Pons (tissue), 1 donor: ENCODE measurements at places on chromosomes 16 and 17.
A peak's percentile ranks its signal among the peaks of the same experiment; 100 is the strongest.

GRCh38 chr16:87435372-87436224 lies 43.5 kb downstream of the MAP1LC3B start:
- peak; percentile 40 for DNase-seq

DNA sequence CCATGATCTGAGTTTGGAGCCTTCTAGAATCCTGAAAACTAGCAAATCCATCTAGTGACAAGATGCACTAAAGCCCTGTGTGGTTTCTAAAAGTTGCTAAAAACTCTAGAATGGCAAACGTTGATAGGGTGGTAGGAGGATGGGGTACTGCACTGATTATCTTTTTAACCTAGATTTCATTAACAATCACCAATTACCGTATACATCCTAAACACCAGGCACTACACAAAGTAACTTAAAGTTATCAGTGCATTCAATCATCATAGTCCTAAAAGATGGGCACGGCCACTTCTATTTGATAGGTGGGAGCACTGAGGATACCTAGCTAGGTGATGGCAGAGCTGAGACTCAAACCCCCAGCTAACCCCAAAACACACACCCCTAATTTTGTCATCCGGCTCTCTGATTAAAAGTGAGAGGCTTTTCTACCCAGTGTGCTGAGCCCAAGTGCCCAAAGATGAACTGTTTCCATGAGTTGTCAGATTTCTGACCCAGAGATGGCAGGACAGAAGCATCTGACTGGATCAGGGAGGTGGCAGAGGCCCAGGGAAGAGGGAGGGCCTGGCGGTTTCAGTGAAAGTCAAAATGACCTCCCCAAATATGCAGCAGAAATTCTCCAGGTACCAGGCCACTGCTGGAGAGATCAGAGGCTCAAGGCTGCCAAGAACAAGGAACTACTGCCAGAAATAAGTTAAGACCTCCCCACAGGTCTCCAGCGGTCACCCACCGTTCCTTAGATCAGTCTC lies 396.8 kb downstream of the SOX9 start:
- DNase-seq, result no peak

DNA sequence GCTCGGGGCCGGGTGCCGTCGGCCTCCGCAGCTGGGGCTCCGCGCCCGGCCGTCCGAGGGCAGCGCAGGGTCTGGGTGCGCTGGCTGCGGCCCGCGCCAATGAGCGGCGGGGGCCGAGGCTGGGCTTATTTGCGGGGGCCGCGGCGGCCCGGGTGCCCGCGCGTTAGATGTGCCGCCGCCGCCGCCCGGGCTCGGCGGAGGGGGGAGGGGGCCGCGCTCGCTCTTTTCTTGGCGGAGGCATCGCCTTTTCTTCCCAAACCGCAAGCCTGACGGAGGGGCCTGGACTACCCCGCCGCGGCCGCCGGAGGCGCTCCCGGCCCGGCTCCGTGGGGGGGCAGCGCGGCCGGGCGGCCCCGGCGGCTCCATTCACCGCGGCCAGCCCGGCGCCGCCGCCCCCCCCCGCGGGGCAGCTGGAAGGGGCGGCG lies at the start of gene NOTUM:
NOTUM (minus strand) TSS at position 101 of the 425 bp plus-strand sequence. CDS start 278 bp downstream, outside the sequence.
- no peak for DNase-seq

DNA sequence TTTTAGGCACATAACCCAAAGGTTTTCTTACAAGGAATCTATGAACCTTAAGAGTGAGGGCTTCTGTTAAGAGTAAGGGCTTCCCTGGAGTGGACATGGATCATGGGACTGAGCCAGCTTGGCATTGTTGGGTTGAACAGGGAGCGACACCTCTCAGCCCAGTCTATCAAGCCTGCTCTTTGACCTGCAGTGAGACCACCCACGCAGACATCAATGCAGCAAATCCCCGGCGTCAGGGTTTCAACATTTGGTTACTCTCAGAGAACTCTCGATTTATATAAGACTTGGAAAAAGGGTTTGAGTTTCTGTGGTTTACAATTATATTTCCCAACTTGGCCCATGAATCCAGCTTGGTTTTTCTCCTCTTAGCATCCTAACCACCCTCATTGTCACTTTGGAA lies 299.9 kb downstream of the WWOX start:
- DNase-seq, result no peak

DNA sequence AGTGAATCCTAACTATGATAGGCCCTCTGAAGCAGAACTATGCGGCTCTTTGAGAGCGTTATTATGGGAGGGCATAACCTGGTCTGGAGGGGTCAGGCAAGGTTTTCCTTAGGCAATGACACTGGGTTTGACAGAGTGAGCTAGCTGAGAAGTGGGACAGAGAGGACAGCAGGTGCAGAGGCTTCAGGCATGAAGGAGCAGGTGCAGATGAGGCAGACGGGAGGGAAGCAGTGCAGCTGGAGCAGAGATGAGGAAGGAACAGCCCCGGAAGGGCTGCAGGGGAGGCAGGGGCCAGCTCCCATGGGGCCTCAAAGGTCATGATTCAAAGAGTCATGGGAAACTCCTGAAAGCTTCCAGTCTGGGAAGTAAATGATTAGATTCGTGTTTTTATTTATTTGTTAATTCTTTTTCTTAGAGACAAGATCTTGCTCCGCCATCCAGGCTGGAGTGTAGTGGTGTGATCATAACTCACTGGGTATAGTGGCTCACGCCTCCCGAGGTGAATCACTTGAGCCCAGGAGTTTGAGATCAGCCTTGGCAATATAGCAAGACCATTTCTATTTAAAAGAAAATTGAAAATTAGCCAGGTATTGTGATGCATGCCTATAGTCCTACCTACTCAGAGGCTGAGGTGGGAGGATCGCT lies 5.4 kb downstream of the MARCHF10 start:
- DNase-seq, result no peak

DNA sequence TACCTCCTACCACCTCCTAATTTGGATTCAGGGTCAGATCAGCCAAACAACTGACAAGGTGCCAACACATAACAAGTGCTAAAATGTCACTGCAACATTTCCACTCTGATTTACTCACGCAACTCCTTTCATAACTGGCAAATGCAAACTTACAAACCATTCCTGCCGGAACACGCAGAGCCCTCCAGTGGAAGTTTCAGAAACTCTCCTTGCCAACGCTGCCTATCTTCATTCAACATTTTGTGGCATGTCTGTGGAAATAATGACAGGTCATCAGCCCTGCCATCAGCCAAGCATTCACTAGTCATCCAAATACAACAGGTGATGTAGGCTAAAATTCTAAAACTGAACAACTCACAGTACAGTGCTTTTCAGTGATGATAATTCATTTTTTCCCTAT lies 37.7 kb upstream of the OR3A1 start:
- DNase-seq, result peak; percentile 5

DNA sequence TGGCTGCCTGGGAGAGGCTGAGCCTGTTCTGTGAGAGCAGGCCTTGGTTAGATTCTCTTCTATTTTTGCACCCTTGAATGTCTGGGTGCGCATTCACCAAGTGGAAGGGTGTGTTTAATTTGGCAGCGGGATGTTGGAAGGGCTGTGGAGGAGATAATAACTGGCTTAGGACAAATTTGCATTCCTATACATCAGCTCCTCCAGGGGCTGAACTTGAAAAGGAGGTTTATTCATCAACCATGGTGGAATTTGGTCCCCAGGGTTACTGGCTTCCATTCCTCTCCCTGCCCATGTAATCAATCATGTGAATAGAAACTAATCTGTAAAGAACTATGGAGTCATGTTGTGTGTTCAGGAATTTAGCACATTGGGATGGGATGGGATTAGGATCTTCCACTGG lies 100.2 kb upstream of the FOXF1 start:
- DNase-seq, result no peak

GRCh38 chr16:80263181-80263823 lies 277.5 kb upstream of the DYNLRB2 start:
- no peak for DNase-seq
